ENCODE measurements at places on chromosomes 3 and 15.
A peak's percentile ranks its signal among the peaks of the same experiment; 100 is the strongest.

GRCh38 chr3:356952-357351 lies 160.4 kb downstream of the CHL1 start:
- DNase-seq = peak; percentile 56

DNA sequence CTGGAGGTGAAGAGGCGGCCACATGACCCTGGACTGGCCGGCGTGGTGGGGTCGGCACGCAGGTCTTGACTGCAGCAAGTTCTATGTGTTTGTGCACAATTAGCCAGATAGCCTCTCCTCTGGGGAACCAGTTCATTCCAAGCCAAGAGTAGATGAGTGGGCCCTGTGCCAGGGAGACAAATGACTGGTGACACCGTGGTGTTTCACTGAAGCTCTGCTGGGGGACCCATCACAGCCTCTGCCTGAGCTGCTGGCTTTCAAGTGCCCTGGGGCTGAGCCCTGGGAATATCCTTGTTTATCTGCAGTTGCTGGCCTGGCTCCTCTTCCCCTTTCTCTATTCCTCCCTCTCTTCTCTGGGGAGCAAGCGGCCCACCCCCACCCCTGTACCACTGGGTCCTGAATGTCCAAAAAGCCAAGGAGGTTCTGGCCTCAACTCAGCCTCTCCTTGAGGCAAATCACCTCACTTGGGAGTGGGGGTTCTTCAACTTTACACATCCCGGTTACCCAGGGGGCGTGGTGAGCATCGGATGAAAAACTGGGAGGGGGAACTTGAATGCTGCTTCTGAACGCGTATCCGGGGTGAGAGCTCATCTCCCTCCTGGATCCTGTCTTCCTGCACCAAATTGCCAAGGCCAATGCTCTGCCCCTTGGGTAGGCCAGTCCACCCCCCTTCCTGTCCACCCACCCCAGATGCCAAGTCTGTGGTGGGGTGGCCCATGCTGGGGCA lies 199.6 kb upstream of the LYSMD4 start:
- DNase-seq = no peak

DNA sequence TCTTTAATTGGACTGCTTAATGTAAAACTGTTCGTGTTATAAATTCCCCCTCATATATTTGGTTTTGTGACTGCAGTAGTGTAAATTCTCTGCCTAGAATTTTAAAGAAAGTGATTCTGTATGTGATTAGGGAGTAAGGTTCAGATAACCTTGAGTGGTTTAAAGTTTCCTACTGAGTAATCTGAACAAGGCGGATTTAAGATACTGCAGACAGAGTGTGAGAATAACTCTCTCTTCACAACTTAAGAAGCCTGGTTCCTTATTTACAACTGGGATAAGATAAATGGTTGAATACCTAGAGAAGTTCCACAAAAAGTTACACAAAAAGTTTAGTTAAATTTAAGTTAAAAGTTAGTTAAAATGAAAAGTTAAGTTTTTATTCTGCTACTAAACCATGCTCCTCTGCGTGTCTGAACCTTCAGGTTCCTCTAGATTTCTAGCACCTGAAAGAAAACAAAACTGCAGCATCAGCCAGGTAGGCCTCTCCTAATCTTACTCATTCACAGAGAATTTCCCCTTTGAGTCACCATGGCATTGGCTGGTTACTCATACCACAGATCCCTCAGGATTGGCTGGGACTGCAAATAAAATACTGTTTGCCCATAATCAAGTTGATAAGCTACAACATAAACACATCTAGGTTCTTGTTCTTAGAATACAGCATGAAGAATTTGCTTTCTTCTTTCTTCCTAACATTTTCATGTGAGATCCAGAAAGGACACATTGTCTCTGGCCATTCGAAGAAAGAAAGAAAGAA lies at the start of gene ARL14:
Gene ARL14 (plus strand): TSS at position 614 of the 757 bp plus-strand sequence. CDS start 187 bp downstream, outside the sequence.
- DNase-seq = no peak

DNA sequence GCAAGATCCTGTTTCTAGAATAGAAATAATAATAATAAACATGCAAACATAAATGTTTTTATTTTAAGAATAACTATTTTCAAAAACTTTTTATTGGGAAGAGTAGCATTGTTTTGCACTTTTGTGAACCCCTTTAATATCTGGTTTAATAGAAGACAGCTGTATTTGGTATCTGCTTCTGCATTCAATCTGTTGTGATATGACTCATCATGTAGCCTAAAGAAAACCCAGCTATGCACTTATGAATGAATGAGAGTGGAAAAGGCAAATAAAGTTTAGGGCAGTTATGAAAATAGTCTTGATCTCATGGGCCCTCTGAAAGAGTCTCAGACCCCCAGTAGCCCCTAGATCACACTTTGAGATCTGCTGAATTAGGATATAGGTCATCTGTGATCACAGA lies 100.4 kb upstream of the PPP2R3A start:
- no peak for DNase-seq

GRCh38 chr15:72180761-72181324 lies 16.7 kb downstream of the GRAMD2A start:
- no peak for DNase-seq

GRCh38 chr15:58611731-58612676 lies 137.5 kb downstream of the ADAM10 start:
- DNase-seq = no peak

Measured in skeletal muscle cell (primary cell).